Activated T-helper 1 cell treated with anti-CD3 and anti-CD28 coated beads, Interleukin-2, amount 50 U/mL, for 16 hours (primary cell): ENCODE measurements at places on chromosomes 11 and 22.

GRCh38 chr11:47980907-47981621 lies 705 bp downstream of the PTPRJ start:
- no peak for DNase-seq

DNA sequence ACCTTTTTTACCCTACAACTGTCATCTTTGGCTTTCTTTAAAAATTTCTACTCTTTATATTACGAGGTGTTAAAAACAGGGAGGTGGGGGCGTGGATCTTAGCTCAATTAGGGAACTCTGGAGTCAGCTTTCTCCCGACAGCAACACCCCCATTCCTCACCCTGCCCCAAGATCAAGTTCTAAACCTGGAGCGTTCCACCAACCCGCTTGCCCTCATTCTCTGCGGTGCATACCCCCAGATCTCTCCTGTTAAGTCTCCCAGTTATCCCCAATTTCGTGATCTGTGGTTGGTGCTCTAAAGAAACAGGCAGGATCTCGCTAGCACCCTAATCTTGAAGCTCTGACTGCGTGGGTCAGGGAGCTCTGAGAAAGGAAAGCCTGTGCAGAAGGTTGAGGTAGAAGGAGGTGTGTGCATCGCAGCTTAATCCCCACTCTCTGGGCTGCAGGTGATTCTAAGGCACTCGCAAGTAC lies 177.3 kb upstream of the NTM start:
- DNase-seq = no peak

DNA sequence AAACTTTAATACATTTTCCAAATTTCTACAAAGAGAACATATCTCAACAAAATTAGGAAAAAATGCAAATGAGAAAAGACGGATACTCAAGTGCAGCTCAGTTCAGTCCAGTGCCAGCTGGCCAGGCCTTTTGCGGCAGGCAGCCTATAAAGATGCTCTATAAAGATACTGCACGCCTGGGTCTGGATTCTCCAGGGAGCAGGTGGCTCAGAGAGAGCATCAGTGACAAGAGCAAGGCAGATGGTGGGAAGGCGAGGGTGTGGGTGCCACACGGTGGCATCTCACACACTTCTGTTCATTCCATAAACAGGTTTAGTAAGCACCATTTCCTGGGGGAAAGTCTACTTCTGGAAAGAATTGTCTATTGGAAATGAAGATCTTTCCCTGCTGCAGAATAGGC lies 18.1 kb upstream of the SCN3B start:
- DNase-seq = no peak

GRCh38 chr11:106234794-106235193 lies 157.3 kb downstream of the AASDHPPT start:
- DNase-seq = no peak

DNA sequence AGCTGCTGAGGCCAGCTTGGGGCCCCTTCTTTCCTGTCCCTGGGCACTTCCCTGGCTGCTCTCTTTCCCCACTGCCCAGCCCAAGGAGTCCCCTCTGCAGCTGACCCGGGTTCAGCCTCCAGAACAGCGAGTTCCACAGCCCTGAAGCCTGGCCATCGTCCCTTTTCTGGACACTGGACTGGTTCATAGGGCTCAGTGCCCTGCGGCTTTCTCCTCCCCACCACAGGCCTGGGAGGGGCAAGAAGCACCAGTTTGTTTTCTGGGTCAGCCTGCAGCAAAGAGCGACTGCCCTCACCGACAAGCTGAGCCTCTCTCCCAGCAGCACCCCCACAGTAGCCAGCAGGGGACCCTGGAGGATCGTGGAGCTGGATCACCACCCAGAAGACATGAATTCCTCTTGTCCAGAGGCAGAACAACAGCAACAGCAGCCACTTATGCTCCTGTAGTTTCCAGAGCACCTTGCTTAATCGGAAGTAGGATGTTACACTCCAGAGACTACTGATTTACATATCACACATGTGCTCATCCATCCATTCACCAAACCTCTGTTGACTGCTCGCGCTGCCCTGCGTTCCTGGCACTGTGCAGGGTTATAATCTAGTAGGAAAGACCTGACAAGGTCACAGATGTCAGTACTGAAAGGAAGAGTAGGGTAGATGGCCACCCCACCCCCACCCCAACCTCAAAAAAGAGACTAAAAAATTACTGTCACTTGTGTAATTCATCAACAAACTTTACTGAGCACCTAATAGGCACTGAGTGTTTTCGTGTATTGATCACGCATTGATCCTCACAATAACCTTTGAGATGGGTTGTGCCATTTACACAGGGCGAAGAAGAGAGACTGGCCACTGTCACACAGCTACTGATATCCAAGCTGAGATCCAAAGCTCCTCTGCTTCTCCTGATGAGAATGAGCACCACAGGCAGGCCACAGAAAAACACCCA lies 13.0 kb upstream of the CXCR5 start:
- no peak for DNase-seq

- DNase-seq = no peak
These were observed 79.0 kb upstream of the SHISAL1 start for GRCh38 chr22:44391481-44392445.

DNA sequence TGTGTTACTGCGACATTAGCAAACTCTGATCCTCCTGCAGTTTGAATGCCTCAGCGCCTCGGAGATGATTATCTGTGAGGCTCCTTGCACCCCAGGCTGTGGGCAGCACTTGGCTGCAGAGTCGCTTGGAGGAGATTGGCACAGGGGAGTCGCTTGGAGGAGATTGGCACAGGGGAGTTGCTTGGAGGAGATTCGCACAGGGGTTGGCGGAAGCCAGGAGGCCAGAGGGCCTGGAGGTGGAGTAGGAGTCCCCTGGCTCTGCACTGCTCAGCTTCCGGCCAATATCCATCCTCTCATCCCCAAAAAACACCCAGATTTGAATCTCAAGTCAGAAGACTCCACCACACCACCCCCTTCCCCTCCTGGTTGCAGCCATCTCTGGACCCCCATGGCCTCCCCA lies 192.6 kb upstream of the NECTIN1 start:
- DNase-seq = no peak

DNA sequence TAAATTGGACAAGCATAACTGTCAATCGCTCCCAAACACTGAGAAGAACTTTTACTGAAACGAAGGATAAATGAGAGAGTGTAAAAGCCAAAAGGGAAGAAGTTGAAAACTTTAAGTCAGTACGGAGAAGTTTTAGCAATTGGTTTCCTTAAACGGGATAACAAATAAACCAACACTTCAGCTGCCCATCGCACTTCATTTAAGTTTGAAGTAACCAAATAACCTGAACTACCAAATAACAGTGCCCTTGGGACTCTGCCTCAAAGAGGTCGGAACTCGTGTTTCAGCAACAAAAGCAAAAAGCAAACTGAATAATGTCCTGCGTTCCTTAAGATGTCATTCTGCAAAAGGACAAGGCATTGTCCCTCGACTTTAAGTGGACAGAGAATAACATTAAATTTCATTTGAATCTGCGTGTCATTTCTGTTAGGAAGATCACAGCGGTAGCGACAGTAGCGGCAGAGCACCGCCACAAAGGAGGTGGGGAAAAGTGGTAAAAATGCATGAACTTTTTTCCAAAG lies 127.0 kb upstream of the C11orf58 start:
- DNase-seq = no peak

DNA sequence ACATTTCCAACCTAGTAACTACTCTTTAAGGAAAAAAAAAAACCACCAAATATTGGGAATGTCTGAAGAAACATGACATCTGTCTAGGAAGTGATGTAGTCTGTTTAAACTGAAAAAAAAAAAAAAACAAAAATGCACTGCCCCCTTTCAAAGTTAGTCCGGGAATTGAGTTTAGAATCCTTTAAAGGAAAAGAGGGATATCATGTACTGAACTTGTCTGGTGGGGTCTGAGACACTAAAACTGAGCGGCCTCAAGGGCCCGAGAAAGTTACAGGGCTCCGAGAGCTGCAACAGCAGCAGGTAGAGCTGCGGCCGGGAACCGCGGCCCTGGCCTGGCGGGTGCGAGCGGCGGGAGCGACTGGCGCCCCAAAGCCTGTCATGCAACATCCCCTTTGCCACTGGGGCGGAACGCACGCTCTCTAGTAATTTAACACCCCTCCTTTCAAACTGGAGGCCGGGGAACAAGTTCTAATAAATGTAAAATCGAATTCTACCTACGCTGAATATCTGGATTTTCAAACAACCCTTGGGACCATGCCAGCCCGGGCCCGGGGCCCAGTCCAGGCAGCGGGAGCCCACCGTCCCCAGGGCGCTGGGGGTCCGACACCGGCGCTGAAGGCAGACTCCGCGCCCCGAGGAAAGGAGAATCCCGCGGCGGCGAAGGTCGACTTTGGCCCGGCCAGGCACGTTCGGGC lies 736 bp downstream of the RDX start:
- DNase-seq = peak; percentile 21

DNA sequence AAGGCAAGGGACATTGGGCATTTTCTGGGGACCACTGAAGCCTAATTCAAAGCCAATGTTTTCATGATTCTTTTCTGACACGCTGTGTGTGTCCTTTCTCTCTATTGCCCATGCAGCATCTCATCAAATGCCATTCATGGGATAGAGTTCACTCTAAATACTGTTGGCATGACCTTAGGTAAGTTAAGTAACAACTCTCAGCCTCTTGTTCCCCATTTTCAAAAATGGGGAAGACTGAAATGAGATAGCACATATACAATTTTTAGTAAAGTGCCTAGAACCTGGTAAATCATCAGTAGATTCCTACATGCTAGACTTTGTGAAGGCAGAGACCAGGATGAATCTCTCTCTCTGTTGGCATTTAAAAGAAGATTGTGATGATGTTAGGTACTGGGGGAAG lies 12.7 kb upstream of the OR52K2 start:
- DNase-seq = no peak

GRCh38 chr11:36899800-36900199 lies 301.8 kb upstream of the RAG2 start:
- no peak for DNase-seq

DNA sequence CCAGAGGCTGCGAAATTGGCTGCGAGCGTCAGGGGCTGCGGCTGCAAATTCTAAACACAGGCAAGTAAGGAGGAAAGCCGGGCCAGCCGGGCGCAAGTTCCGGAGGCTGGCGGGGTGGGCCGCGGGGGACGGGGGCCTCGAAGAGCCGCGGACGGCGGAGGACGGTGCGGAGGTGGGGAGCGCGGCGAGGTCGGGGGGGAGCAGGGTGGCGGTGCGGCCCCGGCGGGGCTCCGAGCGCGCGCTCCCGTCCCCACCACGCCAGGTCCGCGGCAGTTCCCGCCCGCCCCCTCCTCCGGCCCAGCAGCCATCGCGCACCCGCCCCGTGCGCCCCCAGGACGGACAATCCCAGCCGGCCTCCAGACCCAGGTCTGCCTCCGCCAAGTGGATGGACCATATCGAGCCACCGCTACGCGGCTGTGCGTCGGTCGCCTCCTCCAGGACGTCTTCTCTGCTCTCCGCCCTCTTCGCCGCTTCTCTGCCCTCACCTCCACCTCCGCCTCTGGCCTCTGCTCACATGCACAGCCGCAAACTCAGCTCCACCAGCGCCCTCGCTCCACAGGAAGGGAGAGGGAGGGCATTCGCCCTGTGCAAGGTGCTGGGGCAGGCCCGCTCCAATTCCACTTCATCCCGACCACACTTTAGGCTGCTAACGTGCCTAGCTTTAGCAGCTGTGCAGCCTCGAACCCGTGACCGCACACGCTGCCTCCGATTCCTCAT lies 7.2 kb downstream of the ELFN2 start:
- no peak for DNase-seq

GRCh38 chr11:28842716-28843115 lies 734.5 kb downstream of the METTL15 start:
- no peak for DNase-seq

DNA sequence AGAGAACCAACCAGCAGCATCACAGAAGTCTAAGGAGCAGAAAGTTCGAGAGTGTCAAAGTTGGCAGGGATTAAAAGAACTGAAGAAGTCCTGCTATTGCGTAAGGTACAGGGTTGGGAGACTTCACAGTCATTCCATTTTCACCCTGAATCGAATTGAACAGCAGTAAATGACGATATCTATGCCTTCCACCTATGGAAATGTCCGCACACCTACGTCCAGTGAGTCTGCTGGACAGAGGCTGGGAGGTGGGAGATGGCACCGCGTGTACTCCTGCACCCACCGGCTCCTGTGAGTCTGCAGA lies 116.7 kb downstream of the MICAL3 start:
- no peak for DNase-seq

DNA sequence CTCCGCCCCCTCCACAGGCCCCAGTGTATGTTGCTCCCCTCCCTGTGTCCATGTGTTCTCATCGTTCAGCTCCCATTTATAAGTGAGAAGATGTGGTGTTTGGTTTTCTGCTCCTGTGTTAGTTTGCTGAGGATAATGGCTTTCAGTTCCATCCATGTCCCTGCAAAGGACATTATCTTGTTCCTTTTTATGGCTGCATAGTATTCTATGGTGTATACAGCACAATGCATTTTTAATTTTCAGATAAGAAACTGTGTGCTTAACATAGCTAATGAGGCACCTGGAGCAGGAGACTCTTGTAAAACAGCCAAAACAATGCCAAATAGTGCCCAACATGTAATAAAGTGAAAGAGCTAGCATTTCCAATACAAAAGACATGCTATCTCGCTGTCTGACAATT lies 21.8 kb downstream of the ALG9 start:
- no peak for DNase-seq

GRCh38 chr11:113643006-113643585 lies 63.0 kb downstream of the TMPRSS5 start:
- no peak for DNase-seq

DNA sequence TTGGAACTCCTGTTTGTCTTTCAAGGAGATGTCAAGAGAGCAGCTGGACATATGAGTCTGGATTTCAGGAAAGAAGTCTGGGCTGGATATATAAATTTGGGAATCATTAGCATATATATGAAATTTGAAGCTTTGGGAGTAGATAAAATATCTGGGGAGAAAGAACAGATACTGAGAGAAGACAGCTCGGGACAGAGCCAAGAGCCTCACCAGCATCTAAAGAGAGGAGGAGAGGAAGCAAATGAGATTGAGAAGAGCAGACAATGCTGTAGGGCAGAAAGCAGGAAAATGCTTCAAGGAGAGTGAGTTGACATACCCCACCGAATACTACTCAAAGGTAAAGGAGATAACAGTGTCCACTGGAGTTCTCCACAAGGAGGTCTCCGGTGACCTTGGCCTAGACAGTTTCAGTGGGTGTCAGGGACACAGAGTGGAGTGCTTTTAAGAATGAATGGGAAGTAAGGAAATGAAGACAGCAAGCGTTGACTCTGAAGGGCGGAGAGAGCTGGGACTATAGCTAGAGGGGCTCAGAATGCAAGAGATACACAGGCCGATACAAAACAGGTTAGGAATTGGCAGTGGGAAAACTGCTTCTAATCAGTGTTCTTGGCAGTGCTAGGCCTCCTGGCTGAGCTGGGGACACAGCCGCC lies 862 bp downstream of the APBB1 start:
- no peak for DNase-seq

DNA sequence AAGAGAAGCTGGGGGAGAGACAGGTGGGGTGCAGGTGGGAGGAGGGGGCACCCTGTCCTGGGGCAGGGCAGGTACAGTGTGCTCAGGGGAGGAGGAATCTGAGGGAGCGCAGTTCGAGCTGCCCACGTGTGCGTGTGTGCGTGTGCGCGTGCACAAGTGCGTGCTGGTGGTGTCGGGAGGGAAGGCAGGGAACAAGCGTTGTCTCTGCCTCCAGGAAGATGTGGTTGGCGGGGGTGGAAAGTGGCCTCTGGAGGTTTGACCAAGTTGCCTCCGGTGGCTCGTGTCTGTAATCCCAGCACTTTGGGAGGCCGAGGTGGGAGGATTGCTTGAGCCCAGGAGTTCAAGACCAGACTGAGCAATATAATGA lies 49.9 kb upstream of the THY1 start:
- DNase-seq = no peak
